ENCODE measurements at places on chromosomes 3 and 15.

DNA sequence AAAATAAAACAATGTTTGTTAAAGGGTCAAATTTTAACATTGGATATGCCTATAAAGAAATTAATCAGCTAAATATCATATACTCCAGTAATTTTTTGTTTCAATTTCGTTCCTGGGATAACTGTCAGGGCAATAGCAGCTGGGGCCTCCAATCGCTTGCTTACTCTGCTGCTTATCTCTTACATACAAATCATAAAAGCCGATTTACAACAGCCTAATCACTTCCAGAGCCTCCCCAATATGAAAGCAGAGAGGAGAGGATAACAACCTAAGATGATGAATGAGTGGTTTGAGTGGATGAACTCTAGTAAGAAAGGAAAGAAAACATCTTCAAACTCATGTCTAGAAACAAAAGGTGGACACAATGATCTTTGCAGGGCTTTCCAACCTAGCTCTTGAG is 80.7 kb upstream of the PSMD6 start:
- DNase-seq = no peak

DNA sequence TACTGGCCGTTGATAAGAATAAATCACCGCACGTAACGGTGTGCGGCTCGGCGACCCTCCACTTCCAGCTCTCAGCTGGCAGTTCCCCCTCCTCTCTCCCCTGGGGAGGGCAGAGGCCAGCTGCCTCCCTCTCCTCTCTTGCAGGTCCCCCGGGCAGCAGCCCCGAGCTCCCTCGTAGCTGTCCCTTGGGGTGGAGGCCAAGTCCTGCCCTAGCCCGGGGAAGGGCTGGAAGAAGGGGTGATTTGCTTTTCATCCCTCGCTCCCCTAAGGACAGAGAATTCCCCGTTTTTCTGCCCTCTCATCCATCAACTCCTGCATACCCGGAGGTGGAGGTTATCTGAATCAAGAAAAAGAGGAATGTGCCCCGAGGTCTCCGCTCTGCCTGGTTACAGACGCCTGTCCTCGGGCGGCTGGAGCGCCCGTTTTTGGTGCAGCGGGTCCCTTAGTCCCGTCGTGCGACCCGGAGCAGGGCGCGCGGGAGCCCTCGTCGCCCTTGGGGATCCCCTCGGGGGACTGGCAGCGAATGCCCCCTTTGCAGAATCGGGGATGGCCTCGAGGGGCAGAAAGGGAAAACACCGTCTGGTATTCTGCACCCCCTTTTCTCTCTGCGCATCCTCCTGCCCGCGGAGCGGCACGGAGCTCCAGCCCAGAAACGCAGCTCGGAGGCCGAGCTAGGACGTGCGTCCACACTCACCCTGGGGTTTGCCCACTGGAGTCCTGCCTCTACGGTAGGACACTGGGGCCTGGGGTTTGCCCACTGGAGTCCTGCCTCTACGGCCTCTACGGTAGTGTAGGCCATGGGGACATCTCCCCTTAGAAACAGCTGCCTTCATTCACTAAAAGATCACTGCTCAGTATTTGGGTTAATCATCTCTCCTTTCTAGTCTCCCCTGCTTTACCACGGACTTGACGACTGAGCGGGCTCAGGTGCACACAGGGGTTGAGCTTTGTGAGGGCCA is 2.2 kb downstream of the PTPRG start:
- no peak for DNase-seq

DNA sequence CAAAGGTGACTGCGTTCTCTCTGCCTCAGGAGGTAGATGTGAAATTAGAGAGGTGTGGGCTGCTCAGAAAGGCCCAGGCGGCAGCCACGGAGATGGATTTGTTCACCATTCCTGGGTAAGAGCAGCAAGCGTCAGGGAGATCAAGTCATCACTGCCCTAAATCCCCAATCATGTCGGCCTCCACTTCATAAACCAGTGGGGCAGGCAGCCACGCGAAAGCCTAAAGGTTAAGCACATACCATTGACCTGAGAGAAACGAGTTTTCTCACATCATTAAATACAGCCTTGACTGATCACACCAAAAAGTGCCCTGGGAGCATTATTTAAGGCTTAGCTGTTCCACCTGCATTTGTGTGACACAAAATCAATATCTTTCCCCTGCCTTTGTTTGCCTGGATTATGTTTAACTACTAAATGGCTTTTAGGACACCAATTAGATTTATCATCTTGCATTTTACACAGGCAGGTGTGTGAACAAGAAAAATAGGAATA is 50.7 kb upstream of the FOXB1 start:
- no peak for DNase-seq

DNA sequence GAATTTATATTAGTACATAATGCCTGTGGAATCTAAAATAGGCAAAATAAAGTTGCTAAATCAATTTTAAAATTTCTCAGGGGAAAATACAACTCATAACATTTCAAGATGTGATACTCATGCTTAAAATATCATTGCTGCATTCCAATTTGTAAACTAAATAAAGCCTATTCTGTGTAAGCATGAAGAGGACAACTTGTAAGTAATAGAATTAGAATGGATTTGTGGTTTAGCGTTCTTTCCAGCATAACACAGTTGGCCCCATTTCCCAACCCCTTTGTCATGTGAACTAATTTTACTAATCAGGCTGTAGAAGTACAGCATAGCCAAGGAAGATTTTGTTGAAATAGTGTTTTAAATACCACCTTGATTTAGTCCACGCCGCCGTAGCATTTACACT is 437.2 kb downstream of the SI start:
- DNase-seq = no peak

DNA sequence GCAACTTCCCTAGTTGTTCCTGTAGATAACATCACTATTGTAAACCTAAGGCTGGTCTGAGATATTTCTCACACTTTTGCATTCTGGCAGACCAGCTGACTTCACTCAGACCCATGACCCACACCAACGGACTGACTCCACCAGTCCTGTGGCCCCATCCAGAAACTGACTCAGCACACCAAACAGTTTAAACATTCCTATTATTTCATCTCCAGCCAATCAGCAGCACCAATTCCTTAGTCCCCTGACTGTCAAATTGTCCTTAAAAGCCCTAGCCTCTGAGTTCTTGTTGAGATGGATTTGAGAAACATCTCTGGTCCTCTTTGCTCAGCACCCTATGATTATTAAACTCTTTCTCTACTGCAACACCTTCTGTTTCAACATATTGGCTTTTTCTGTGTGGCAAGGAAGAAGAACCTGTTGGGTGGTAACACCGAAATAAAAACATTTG is 12.2 kb upstream of the IDH2 start:
- no peak for DNase-seq

GRCh38 chr3:120450600-120451271 is at the start of gene FSTL1:
Gene FSTL1, minus strand, starts transcription at chr3:120450992. Its CDS starts 246 bp downstream, at chr3:120450746.
- DNase-seq = no peak

DNA sequence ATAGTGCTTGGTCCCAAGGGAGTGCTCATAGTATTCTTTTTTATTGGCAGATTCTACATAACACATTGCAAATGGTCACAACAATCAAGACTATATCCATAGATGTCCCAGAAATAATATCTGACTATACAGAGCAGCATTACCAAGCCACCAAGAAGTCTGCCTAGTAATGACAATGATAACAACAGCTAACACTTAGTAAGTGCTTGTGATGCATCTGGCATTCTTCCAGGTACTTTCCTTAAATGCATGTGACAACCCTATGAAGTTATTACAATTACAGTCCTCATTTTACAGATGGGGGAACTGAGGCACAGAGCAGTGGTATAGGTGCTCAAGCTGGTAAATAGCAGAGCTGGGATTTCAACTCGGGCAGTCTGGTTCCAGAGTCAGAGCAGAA is 49.6 kb upstream of the ICE2 start:
- no peak for DNase-seq

GRCh38 chr3:115350606-115351005 is 203.5 kb upstream of the ZBTB20 start:
- DNase-seq = no peak

GRCh38 chr3:129534428-129535027 is 6.1 kb downstream of the RHO start:
- no peak for DNase-seq

DNA sequence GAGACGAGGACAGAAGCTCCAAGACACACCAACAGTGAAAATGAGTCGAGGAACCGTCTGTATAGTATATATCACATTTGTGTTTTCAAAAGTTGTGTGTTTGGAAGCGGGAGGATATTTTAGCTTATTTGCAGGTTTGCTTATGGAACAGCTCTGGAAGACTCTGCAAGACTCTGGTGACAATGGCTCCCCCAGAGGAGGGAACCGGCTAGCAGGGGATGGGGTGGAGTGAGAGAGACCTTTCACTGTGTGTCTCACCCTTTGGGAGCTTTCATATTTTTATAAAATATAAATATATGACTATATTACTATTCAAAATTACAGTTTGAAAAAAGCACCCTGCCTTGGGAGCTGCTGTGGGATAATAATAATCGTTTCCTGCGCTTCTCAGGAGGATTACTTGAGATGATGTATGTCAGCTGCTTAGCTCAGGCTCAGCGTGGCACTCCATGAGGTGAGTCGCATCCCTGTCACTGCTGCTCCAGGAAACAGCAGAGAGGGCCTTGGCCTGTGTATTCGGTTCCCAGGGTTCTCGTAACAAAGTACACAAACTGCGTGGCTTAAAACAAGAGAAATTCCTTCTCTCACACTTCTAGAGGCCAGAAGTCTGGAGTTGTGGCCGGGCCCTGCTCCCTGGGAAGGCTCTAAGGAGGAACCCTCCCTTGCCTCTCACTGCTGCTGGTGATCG is 183.9 kb downstream of the FAM43A start:
- no peak for DNase-seq

- no peak for DNase-seq
These were observed 359.9 kb downstream of the MECOM start for GRCh38 chr3:169303660-169304059.
